ENCODE measurements at places on chromosomes 5 and 9. TPM values are rescaled to one million over a fixed set of nuclear protein-coding genes. Genes with fewer than 3 reads are reported as not detected.

LMX1B gene
- 0.52 TPM for total RNA-seq

RASEF gene
- total RNA-seq, result 11.6 TPM

PCDHB9 gene
- not detected for total RNA-seq

GMCL2 gene
- total RNA-seq, result not detected

SCGB3A1 gene
- not detected for total RNA-seq

ZFP37 gene
- 0.58 TPM for total RNA-seq

FBXW11 gene
- 41.3 TPM for total RNA-seq

ARL14EPL gene
- total RNA-seq, result not detected

FREM1 gene
- total RNA-seq, result 0.22 TPM

FOXI1 gene
- total RNA-seq, result not detected

STKLD1 gene
- not detected for total RNA-seq

PIP5KL1 gene
- 0.87 TPM for total RNA-seq

MLANA gene
- not detected for total RNA-seq

ANKRD33B gene
- 2.3 TPM for total RNA-seq

ORM2 gene
- total RNA-seq, result not detected

GRCh38 chr9:121736934-121737462 is 85.6 kb downstream of the DAB2IP start:
- no peak for DNase-seq

- DNase-seq, result no peak
These were observed 67.9 kb upstream of the PRR16 start for GRCh38 chr5:120396186-120396585.

DNA sequence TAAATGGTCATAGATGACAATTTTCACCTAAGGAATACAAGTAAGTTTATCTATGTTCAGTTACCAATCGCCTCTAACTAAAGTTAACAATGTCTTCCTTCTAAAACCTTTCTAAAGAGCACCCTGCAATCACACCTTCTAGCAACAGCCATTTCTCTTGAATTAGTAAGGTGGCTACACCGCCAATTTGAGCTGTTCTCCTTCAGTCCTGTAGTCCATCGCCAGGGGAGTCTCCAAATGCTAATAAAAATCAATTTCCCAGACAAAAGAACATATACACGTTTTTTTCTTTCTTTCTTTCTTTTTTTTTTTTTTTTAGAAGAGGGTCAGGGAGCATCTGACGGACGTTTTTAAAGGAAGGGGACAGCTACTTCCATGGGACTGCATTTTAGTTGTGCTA is 729 bp upstream of the RORB start:
- no peak for DNase-seq

GRCh38 chr5:179919487-179920060 is 11.9 kb upstream of the TBC1D9B start:
- DNase-seq, result no peak

- no peak for DNase-seq
These were observed 214.4 kb upstream of the ELL2 start for GRCh38 chr5:96176022-96176421.

DNA sequence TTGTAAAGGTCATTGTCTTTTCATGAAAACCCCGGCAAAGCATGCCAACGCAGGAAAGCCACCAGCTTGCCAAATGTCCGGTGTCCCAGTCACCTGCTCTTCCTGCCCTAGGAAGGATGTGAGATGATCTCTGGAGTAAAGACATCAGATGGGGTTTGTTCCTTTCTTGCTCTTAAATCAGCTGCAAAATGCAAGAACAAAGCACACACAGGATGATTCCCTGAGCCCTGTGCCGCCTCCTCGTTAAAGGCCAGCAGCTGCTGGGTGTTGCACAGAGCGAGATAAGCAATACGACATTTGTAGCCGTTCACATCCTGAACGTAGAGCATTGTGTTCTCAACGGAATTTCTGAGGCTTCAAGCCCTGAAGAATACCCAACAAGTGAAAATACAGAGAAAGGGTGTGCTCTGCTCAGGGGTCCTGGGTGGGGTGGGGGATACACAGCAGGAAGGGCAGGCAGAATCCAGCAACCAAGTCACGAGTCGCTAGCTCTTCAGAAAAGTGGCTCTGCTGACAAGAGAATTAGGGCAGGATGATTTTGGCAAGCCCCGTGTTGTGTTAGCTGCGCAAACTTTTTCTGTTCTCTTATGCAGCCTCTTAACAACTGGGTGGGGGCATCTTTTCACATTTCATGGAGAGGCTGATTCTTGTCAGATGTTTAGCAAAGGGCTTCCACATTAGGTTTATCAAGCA is 229.2 kb upstream of the MAP3K1 start:
- no peak for DNase-seq

- no peak for DNase-seq
These were observed 79.4 kb downstream of the WWC1 start for GRCh38 chr5:168370831-168371230.

DNA sequence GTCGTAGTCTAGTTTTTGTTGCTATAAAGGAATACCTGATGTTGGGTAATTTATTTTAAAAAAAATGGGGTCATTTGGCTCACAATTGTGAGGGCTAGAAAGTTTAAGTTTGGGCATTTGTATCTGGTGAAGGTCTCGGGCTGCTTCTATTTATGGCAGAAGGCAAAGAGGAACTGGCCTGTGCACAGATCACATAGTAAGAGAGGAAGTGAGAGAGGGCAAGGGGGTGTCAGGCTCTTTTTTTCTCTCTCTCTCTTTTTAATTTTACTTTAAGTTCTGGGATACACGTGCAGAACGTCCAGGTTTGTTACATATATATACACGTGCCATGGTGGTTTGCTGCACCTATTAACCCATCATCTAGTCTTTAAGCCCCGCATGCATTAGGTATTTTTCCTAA is 453.3 kb downstream of the DIRAS2 start:
- no peak for DNase-seq

GRCh38 chr9:121206516-121207370 is 5.1 kb upstream of the RAB14 start:
- no peak for DNase-seq

- no peak for DNase-seq
These were observed 128.8 kb upstream of the MAP3K1 start for GRCh38 chr5:56686337-56687195.

- no peak for DNase-seq
These were observed 26.4 kb downstream of the PTGR1 start for GRCh38 chr9:111572950-111573604.

- DNase-seq, result no peak
These were observed 1.5 kb downstream of the AFF4 start for GRCh38 chr5:132961887-132962286.

DNA sequence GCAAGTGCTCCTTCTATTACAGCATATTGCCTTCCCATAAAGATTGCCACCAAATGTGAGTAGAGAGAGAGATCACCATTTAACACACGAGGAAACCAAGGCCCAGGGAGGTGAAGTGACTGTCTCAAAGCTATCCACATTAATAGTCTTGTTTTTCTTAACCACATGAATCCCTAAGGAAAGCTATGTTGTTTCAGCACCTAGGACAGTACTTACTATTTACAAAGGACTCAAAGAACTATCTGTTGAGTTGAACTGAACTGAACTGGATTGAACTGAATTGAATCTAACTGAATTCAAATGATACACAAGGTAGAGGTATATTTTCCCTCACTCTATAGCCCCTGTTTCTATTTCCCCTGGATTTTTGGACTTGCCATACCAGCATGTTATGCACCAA is 430.4 kb downstream of the CAAP1 start:
- DNase-seq, result no peak

- no peak for DNase-seq
These were observed 50.3 kb upstream of the TGFBR1 start for GRCh38 chr9:99054581-99054980.

Data from epithelial cell of proximal tubule (primary cell).